ENCODE measurements at places on chromosomes 1 and 21. TPM values are rescaled to one million over a fixed set of nuclear protein-coding genes. Genes with fewer than 3 reads are reported as not detected.

GRCh38 chr1:22281521-22282363 is 138.8 kb upstream of the WNT4 start:
- no peak for DNase-seq

- peak; percentile 78 for DNase-seq
Measured at GRCh38 chr1:174713796-174714195, 266.0 kb downstream of the GPR52 start.

Gene CXADR
- 0.44 TPM for total RNA-seq

Gene PEX14
- 11.7 TPM for total RNA-seq

Gene PAPPA2
- 4.2 TPM for total RNA-seq

Gene OR10Z1
- not detected for total RNA-seq

GRCh38 chr1:230350208-230350921 is 75.8 kb downstream of the PGBD5 start:
- DNase-seq = no peak

DNA sequence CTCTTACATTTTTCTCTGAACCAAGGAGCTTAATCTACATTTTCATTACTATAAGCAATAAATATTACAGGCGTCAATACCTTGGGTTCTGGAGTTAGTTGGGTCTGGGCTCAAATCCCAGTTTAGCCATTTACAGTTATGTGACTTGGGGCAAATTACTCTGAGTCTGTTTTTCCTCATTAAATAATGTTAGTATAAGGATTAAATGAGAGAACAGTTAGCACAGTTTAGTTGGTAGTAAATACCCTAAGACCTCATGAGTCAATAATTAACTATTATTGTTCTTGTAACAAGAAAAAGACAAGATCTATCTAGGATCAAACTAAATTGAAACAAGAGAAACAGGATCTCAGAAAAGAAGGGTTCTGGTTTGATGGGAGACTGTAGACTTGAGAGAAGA is 4.6 kb downstream of the C1orf116 start:
- DNase-seq = no peak

- DNase-seq = no peak
Measured at GRCh38 chr1:78560811-78561210, 59.4 kb upstream of the IFI44L start.

GRCh38 chr21:44956356-44957046 is 16.7 kb downstream of the SLX9 start:
- no peak for DNase-seq

GRCh38 chr1:44644806-44645205 is 29.5 kb downstream of the TMEM53 start:
- DNase-seq = no peak

Gene SDCCAG8
- total RNA-seq = 29.9 TPM

DNA sequence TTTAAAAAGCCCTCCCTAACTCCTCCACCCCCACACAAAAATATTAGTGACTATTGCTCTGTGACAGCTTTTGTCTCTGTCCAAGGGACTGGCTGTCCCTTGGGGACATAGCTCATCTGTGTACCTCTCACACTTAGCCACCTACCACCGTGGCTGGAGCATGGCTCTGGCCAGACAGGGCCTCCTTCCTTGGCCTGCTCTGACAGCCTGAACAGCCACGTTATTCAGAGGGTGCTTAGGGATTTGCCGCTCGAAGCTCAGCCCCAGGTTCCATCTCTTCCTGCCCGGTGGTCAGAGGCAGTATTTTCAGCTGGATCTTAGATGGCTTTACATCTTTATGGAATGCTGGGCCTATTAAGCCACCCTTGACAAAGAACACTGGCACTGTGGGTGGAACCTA is 6.1 kb upstream of the CELSR2 start:
- no peak for DNase-seq

DNA sequence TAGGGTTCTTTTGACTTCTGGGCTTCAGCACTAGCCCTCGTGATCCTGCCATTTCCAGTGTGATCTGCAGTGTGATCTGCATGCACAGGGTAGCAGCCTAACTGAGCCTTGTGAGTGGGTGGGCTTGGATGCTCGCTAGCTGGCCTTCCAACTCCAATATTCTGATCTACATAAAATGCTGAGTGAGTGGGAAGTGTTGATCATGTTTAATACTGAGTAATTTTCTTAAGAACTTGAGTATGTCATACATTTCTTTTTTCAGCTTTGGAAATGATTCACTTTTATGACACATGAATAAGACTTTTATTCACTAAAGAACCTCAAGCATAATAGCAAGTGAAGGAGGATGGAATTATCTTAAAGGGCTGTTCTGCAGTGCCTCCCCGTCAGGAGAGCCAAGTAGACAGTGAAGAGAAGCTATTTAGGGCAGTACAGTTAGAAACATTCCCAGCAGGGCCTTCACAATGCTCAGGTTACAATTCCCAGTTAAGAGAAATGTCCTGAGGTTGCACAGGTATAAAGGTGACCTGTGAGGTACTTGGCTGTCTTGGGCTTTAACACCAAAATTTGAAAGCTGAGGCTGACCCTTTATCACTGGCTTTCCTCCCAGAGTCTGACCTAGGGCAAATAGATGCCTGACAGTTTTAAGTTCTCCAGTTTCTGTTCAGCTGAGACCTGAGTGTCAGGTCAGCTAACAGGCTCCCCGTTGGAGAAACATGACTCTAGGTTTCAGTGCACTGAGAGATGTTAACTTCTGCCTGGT is 29.1 kb upstream of the LRRC8C start:
- no peak for DNase-seq

DNA sequence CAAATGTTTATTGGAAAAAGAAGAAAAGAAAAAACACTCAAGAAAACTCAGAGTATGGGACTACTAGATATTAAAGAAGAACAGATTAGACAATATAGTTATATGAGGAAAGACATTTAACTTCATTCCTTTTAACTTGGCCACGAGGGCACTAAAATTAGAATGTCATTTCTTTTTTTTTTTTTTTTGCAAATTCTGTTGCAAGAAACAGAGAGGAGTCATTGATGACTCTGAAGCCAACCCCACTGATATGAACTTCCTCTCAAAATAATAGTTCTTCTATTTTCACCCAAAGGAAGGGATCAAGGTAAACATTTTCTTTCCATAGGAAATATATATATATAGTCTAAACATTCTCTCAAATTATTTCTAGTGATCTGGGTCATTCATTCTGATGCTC is 24.6 kb upstream of the PEX19 start:
- no peak for DNase-seq

- DNase-seq = no peak
Measured at GRCh38 chr1:216293683-216294082, 129.6 kb downstream of the USH2A start.

GRCh38 chr1:240766831-240767230 is 154.9 kb upstream of the GREM2 start:
- DNase-seq = no peak

- DNase-seq = peak; percentile 83
Measured at GRCh38 chr1:54121482-54122134, 31.2 kb downstream of the CDCP2 start.

Gene C8A
- total RNA-seq = not detected

DNA sequence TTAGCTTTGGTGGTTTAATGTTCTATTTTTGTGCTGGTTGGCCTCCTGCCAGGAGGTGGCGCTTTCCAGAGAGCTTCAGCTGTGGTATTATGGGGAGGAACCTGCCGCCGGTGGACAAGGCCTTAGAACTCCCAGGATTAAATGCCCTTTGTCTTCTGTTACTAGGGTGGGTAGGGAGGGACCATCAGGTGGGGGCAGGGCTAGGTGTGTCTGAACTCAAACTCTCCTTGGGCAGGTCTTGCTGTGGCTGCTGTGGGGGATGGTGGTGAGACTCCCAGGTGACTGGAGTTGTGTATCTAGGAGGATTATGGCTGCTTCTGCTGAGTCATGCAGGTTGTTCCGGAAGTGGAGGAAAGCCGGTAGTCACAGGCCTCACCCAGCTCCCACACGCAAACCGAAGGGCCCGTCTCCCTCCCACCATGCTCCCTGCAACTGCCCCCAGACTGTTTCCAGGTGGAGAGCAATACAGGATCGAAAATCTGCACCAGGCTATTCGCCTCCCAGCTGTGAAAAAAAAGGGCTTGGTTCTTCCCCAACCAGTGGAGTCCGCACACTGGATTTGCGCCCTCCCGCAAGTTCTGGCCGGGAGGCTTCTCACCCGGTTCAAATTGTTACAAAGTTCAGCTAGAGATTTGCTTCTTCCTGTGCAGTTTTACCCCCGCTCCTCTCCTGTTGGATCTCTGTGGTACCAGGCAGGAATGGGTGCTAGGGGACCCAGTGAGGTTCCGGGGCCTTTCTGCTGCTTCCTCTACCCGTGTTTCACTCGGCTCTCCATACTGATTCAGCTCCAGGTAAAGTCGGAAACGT is 220.5 kb downstream of the CENPF start:
- no peak for DNase-seq

GRCh38 chr1:14578156-14578555 is 20.3 kb upstream of the KAZN start:
- no peak for DNase-seq

DNA sequence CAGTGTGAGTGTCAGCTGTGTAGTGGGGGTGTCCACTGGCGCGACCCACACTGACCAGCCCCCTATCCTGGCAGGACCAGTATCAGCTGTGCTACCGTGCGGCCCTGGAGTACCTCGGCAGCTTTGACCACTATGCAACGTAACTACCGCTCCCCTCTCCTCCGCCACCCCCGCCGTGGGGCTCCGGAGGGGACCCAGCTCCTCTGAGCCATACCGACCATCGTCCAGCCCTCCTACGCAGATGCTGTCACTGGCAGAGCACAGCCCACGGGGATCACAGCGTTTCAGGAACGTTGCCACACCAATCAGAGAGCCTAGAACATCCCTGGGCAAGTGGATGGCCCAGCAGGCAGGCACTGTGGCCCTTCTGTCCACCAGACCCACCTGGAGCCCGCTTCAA is 28.1 kb upstream of the KDM4A start:
- no peak for DNase-seq

GRCh38 chr1:19967808-19968207 is 11.6 kb downstream of the PLA2G2A start:
- DNase-seq = peak; percentile 60

DNA sequence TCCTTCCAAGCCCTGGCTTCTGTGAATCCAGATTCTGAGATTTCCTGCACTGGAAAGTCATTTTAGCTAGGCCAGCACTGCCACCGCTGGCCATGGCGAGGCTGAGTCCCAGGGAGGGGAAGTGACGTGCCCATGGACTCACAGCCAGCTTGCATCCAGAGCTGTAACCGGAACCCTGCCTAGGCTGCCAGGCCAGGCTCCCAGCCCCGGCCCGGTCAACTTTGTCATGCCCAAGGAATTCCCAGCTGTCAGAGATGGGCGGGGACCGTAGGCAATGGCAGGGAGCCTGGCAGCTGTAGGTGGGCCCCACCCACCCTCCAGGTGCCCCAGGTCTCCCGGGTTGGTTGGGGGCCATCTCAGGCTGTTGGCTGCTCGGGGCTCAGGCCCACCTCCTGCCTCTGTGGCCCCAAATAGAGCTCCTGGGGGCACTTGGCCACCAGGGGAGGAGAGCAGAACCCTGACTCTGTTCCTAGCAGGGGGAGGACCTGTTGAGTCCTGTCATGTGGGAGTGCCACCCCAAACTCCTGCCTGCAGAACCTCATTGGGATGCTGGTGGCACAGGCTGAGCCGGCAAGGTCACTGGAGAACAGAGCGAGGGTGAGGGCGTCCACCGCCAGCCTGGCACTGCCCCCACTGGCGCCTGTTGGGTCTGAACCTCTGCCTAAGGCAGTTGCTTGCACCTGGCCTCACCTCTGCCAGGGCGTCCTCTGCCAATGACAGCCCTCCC is 57.8 kb downstream of the FOXO6 start:
- DNase-seq = peak; percentile 95

DNA sequence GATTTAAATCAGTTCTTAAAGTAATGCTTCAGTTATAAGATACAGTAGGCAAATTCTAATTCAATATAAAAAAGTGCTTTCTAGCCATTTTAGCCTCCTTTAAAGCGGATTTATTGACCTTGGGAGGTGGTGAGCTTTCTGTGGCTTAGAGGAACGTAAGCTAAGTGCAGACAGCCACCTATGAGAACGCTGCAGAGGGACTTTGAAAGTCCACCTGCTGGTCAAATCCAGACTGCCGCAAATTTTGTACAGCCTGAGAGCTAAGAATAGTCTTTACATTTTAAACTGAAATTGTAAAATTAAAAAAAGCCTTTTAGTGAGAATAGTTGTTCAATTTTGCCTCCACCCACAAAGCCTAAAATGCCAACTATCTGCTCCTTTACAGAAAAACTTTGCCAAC is 67.0 kb upstream of the SSX2IP start:
- no peak for DNase-seq

- no peak for DNase-seq
Measured at GRCh38 chr1:77697441-77697840, 15.0 kb upstream of the ZZZ3 start.

- DNase-seq = peak; percentile 30
Measured at GRCh38 chr1:198435056-198435455, 105.4 kb downstream of the ATP6V1G3 start.

DNA sequence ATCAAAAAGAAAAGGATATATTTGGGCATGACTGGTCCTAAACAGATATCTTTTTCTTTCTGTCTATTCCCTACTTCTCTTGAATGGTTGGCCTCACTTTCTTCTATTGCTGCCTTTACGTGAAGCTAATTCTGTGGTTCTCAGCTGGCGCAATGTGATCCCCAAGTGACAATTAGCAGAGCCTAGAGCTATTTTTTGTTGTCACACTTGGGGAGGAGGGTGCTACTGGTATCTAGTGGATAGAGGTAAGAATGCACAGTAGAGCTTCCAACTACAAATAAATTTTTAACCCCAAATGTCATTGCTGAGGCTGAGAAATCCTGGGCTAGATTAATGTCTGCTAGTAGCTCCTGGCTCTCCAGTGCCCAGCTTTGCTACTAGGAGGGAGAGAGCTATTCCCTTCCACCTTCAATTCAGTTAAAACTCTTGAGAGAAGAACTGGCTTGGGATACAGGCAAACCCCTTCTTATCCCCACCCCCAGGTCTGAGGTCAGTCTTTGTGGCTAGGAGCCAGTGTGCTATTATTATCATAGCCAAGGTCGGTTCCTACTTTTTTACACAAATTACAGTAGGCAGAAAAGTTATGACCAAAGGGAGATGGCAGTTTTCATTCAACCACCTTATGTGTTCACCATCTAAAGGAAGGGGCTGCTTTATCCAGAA is 102.1 kb downstream of the SNX7 start:
- peak; percentile 25 for DNase-seq

Gene RGS4
- 1.8 TPM for total RNA-seq

DNA sequence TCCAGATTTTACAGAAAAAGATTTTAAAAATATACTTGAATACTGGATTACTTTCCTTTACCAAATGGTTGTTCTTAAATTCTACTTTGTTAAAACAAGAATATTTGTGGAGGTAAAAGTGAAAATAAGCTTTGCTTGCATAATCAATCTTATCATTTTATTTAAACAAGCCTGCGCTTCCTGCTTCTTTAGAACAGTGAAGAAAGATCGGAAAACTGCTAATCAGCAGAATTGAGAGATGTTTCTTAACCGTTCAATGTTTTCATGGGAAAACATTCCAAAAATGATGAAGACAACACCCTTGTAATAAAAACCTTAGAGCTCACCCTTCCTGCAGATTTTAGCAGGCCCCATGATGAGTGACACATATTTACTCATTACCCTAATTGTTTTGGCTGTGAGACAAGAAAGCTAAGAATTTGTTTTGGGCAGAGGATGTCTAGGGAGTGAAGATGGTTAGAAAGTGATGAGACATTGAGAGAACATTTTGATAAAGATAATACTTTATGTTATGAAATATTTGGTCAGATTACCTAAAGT is 72.6 kb downstream of the TPR start:
- no peak for DNase-seq

GRCh38 chr1:36411674-36412648 is 14.3 kb upstream of the LSM10 start:
- DNase-seq = no peak

Data from muscle of leg (tissue), 16 donors.